ENCODE measurements at places on chromosomes 16 and 17. TPM values are rescaled to one million over a fixed set of nuclear protein-coding genes. Genes with fewer than 3 reads are reported as not detected.

DNA sequence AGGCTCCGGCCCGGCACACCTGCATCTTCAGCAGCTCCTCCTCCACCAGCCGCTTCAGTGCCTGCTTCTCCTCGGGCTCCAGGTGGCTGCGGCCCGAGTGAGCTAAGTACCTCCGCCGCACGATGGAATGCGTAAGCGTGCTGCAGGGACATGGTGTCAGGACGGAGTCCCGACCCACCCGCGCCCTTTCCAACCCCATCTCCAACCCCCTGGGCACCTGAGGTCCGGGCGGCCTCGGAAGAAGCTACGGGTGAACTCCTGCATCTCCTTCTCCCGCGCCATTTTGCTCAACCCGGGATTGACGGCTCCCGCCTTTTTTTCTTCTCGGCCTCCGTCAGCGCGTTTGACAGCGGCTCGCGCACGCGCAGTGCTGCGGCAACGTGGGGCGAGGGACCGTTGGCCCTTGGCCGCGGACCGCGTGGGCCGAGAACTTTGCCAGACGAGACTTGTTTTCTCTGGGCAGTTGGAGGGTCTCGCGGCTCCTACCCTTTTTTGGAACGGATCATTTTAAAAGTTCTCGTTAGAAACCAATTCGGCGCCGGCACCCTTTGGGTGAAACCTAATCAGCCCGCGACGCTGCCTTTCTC, at the start of gene HIRIP3:
Gene HIRIP3, minus strand, starts transcription at position 294 of the 587 bp plus-strand sequence. Its CDS starts 12 bp downstream, at position 282.
- DNase-seq: peak; percentile 62

- no peak for DNase-seq
Measured at GRCh38 chr17:3955673-3955988, 8.6 kb downstream of the ATP2A3 start.

- DNase-seq: no peak
Measured at GRCh38 chr17:41821776-41822175, 9.0 kb downstream of the FKBP10 start.

Gene SOST
- total RNA-seq: 0.24 TPM

GRCh38 chr17:17305281-17305801, 2.2 kb downstream of the NT5M start:
- no peak for DNase-seq

- no peak for DNase-seq
Measured at GRCh38 chr17:55038291-55038690, 69.7 kb downstream of the STXBP4 start.

Gene CCDC57
- total RNA-seq: 8.9 TPM

Gene BAIAP3
- total RNA-seq: 10.3 TPM

DNA sequence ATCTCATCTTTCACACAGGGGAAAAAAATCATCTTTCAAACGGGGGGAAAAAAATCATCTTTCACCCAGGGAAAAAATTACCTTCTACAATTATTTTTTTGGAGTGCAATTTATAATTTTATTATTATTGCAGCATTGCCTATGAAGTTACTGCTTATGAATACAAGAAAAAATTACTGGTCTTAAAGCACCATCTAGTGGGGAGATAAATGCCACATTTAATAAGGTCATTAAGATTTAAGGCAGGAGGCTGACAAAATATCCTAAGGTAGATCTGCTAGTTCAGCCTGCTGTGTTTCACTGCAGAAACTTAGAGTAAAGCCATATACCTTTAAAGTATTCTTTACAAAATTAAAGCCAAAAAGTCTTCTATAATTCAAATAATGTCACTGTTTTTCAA, 13.7 kb downstream of the SHCBP1 start:
- peak; percentile 47 for DNase-seq

- no peak for DNase-seq
Measured at GRCh38 chr16:26041952-26042668, 350.4 kb downstream of the HS3ST4 start.

DNA sequence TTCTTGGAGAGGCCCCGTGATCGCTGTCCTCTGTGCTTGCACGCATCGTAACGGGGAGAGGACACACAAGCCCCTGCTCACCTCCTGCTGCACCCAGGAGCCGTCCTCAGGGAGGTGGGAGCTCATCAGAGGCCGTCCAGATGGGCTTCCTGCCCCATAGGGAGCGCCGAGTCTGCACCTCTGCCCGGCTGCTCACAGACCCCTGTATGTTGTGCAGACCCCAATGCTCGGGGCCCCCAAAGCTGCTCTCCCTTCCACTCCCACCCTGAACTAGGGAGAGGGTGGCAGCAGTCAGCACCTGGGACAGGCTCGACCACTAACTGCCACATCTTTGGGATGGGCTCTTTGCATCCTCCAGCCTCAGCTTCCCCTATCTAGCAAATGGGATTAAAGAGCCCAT, 4.4 kb upstream of the ZNF469 start:
- no peak for DNase-seq

GRCh38 chr17:37764383-37764782, 19.5 kb upstream of the HNF1B start:
- DNase-seq: no peak

Gene TEKT5
- not detected for total RNA-seq

Gene C17orf107
- total RNA-seq: 0.07 TPM

- DNase-seq: no peak
Measured at GRCh38 chr16:68434624-68435210, 13.6 kb downstream of the SMPD3 start.

Gene LUC7L
- total RNA-seq: 80.0 TPM

DNA sequence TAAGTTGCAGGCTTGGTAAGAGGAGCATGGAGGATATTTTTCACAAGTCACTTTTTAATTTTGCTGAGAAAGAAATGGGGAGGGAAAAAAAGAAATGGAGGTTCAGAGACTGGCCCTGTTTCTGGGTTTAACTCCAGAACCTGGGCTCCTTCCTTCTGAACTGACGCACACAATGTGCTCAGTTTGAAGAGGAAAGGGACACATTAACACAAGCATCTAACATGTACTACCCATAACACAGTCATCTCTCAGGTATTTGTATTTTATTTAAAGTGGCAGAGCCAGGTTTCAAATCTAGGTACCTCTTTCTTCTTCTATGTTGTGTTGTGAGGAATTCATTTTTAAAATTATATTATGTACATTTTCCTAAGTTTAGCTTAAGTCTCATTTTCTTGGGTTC, 5.3 kb upstream of the TMEM100 start:
- no peak for DNase-seq

DNA sequence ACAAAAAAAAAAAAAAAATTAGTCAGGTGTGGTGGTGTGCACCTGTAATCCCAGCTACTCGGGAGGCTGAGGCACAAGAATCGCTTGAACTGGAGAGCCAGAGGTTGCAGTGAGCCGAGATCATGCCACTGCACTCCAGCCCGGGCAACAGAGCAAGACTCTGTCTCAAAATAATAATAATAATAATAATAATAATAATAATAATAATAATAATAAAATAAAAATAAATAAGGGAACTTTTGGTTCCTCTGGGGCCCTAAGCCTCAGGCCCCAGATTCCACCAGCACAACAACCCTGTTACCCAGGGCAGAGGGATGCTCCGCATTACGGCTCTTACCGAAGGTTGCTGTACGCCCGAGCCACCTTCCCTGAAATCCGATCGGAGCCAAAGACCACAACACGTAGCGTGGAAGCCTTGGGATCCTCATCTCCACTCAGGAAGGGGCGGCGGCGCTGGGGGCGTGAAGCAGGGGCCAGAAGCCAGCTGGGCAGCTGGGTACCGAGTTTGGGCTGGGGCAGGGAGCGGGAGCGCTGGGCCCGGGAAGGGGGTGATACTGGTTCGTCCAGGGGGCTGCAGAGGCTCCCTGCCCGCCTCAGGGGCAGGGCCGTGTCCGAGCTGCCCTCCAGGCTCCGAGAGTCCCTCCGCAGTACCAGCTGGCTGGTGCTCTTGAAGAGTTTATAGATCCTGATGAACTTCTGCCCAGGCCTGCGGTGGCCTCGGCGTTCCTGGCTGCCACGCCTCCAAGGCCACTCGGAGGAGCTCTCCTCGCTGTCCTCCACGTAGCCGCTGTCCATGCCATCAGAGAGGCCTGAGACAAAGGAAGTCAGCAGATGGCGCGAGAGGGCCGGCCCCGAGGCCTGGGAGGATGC, 20.6 kb upstream of the PIK3R6 start:
- DNase-seq: peak; percentile 35

- no peak for DNase-seq
Measured at GRCh38 chr17:19579192-19579761, 45.6 kb downstream of the SLC47A1 start.

DNA sequence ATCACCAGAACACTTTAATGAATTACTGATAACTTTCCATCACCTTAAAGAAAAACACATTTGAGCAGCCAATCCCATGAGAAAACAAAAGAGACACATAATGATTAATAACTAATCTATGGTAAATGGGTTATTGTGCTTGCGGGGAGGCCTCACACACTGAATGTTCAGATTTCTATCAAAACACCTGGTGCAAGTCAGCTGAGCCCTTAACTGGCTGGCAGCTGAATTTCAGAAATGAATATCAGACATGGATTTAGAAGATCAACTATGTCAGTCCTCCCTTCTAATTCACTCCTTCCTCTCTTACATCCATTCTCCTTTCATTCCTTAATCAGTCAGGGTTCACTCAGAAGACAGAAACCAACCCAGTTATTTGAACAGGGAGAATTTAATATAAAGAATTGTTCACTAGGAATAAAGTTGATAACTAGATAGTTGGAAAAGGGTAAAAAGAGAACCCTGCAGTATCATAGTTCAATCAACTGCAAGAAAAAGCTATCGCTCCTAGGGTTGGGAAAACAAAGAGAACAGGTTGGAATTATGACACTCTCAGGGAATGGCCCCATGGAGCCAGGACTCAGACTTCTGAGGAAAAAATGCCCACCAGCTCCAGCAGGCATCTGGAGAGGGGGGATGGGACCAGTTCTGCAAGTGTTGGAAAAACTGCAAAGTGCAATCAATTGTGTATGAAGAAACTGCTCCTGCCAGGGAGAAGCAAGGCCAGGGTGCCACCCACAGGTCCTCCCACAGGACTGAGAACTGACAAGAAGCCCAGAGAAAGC, 577.1 kb upstream of the CDH5 start:
- DNase-seq: no peak

DNA sequence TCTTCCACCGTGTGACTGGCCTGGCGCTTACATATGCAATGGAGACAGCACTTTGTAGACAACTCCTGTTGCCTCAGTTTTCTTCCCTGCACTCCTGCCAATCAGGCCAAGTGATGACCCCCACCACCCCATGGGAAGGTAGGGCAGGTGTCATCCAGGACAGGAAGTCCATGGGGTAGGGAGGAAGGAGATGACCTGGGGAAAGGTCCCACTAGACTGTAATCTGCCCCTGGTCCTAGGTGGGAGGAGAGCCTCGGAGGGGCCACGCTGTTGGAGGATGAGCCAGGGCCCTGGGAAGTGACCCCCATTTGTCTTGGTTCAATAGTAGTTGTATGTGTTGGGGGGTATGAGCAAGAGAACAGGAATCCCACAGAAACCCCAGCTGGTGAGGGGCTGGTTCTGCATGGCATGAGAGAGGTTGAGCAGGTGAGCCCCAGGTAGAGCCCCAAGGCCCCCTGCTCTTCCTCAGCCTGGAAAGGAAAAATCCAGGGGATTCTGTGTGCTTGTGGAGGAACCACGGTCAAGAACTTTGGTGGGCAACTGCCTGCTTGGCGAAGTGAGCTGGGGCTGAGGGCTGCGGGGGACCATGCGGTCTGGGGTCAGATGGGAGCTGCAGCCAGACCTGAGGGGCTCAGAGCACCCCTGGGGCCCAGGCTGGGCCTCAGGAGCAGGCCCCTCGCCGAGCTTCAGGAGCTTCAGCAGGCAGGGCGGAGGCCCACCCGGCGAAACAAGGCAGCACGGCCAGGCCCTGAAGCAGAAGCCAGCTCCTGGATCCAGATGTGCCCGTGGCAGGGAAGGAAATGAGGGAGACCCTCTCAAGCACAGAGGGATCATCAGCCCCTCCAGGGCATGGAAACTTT, 50.7 kb downstream of the NT5M start:
- DNase-seq: no peak

- DNase-seq: no peak
Measured at GRCh38 chr16:11234884-11235702, 20.9 kb downstream of the SOCS1 start.

- DNase-seq: no peak
Measured at GRCh38 chr17:31780483-31780882, 78.6 kb downstream of the COPRS start.

DNA sequence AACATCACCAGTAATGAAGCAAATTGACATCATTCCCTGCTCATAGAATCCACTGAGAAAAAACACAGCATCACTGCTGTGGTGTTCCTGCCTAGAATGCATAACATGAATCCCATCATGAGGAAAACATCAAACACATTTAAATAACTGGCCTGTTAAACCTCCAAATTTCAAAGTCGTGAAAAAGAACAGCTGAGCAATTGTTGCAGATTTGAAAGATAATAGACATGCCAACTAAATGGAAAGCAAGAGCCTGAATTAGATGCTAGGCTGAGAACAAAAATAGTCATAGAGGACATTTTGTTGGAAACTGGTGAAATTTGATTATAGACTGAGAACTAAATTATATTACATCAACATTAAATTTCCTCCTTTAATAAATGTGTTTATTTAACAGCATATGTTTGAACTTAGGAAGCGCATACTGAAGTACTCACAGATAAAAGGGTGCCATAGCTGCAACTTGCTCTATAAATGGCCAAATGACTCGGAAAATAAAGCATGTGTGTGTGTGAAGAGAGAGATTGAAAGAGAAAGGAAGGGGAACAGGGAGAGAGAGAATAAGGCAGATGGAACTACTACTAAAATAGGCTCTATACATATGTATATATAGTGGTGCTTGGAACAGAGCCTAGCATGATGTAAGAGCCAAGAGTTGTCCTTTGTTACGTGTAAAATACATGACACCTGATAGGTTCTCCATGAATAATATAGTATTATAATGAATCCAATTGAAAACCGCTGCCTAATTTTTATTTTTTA, 305.0 kb upstream of the MON1B start:
- DNase-seq: no peak

DNA sequence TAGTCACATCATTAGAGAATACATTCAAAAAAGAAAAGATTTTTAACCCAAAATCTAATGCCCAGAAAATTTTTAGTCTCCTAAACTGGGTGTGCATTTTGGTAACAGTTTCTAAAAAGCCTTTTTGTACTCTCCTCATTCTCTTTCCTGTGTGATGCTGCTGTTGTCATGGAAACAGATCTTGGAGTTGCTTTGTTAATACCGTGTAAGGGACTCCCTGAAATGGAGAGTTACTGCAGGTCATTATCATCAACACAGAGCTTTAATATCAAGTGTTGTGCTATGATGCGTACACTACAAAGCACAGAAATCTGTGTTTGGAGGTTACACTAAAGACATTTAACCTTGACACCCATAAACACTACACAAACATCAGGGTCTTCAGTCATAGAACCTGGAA, 216.3 kb downstream of the PRKCA start:
- DNase-seq: no peak

GRCh38 chr16:74607310-74607961, 522 bp upstream of the GLG1 start:
- no peak for DNase-seq

Gene C16orf89
- not detected for total RNA-seq

Gene CD300E
- not detected for total RNA-seq

- DNase-seq: no peak
Measured at GRCh38 chr17:76727745-76728456, 1.3 kb downstream of the METTL23 start.

Measured in A172 (cell line).